Spinal cord (tissue), 10 donors: ENCODE measurements at places on chromosomes 4 and X.

DNA sequence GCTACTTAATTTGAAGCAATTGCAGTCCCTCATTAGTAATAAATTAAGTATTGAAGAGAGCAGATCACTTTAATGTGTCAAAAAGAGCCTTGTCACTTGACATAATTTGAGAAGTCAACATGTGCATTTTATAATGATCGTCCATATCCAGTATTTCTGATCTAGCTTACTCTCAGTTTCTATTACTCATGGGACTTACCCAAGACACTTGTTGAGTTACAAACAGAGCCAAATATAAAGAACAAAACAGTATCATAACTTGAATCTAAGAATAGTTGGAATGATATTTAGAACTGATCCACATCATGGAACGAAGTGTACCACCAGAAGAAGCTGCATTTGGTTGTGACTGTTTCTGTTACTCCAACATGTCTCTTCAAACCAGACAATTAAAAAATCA lies 54.7 kb downstream of the SLITRK4 start:
- H3K36me3 ChIP-seq = no peaks in the 10 kb centered on the region
- no peak for DNase-seq
- H3K4me1 ChIP-seq = no peaks in the 10 kb centered on the region

- H3K4me3 ChIP-seq = no peak overlapping the region
- no peaks in the 10 kb centered on the region for H3K36me3 ChIP-seq
- no peaks in the 10 kb centered on the region for H3K27me3 ChIP-seq
- H3K4me1 ChIP-seq = no peaks in the 10 kb centered on the region
- no peak overlapping the region for H3K27ac ChIP-seq
- no peak for DNase-seq
Measured at GRCh38 chr4:28469387-28469786, 1608.7 kb downstream of the STIM2 start.

DNA sequence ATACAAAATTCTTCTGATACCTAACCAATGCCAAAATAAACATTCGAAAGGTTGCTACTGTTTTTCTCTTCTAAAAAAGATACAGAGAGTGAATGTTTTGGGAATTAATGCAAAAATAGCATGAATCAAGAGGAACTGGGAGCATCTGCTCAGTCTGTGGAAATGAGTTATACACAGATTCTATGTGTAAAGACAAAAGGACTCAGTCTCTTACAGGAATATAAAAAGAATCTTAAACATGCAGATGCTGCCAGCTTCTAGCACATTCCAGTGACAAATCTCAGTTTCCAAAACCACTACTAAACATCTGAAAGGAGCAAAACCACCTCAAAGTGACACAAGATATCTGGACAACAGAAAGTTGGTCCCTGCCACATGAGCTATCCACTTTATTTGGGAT lies 55.0 kb downstream of the PAPSS1 start:
- DNase-seq = no peak
- no peaks in the 10 kb centered on the region for H3K36me3 ChIP-seq
- H3K4me1 ChIP-seq = no peaks in the 10 kb centered on the region
- no peak overlapping the region for H3K27ac ChIP-seq
- H3K27me3 ChIP-seq = no peaks in the 10 kb centered on the region

DNA sequence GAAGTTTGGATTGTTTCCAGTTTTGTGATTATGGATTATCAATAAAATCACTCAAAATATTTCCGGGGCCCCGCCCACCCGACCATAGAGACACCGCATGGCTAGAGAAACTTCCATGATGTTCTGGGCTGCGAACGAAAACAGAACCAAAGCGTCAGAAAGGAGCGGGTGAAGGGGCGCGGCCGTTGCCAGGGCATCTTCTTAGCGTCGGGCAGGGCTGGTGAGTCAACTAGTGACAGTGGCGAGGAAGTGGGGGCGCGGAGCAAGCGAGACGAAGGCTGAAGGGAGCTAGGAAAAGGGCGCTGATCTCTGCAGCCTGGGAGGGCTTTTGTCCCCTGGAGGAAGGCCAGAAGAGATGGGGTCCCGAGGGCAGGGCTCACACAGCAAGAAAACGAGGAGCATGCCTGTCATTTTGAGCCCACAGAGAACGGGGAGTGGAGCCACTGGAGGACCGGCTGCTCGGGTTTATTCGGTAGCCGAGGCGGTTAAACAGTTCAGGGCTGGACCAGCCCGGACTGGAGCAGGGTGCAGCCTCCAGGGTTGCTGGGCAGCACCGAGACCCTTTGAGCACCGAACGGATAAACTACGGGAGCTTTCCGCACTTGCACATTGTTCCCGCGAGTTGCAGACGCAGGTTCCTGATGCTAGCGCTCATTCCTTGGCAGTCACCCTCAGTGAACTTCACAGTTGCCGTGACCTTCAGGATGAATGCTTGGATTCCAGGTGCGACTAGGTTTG lies 298.1 kb upstream of the TRPC5 start:
- no peak overlapping the region for H3K27ac ChIP-seq
- H3K4me3 ChIP-seq = no peak overlapping the region
- H3K36me3 ChIP-seq = no peaks in the 10 kb centered on the region
- no peak for DNase-seq

DNA sequence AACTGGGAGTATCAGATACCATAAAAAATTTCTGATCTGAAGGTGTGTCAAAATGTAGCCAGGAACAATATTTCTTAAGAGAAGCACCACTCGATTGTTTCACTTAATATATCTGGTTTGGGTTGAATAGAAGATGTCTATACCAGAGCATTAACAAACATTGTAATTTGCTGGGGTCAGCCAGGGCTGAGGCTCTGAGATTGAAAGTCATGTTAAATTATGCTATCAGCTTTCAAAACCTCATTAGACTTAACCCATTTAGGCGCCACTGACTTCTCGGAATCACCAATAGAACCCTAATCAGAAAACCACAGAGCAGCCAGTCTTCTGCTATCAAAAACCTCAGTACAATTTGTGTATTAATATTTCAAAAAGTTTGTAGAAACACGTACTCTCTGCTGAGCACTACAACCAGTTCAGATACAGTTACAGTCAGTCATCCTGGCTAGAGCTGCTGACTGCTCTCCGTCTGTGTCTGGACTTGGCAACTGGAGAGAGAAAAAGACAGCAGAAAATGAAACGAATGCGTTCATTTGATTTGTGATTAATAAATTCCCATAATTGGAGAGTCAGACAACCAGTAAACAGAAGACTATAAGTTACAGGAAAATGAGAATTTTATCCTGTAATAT lies 848.6 kb upstream of the PABPC4L start:
- no peaks in the 10 kb centered on the region for H3K36me3 ChIP-seq
- DNase-seq = no peak
- no peaks in the 10 kb centered on the region for H3K4me1 ChIP-seq
- no peak overlapping the region for H3K4me3 ChIP-seq
- no peaks in the 10 kb centered on the region for H3K27me3 ChIP-seq
- no peak overlapping the region for H3K27ac ChIP-seq

DNA sequence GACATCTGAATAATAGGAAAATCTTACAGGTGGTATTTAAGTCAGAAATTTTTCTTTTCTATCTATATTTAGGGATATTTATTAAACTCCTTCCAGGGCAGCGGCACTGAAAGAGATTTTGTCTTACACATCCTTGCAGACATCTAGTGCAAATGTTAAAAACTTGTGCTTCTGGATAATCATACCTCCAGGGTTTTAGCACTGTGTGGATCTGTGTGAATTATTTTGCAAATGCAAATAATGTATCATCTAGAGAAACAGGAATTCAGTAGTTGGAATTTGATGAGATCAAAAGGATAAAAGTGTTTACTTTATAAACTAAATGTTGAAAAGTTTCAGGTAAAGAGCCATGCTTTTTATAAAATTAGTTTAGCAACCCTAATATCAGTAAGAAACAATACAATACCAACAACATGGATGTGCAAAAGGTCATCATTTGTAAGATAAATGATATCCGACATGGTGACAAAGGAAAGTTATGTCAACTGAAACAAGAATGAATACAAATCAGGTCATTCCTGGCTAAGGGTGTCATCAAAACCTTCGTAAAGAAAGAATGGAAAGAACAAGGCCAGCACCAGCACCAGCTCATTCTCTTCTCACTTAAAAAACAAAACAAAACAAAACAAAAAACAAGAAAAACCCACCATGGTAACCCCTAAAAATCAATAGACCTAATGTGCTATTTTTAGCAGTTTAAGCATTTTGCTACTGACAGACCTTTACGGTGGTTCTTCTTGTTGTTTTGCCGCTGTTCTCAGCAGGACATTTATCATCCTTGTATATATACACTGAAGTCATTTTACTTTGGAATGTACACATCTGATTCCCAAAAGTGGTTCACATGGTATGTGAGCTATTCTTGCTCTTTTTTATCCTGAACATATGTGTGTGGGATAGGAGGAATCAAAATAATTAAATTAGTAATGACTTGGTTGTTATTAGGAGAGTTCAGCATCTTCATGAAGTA lies 219.7 kb upstream of the NDST3 start:
- no peak for DNase-seq
- H3K4me3 ChIP-seq = no peak overlapping the region
- H3K27me3 ChIP-seq = no peaks in the 10 kb centered on the region
- H3K4me1 ChIP-seq = no peaks in the 10 kb centered on the region

DNA sequence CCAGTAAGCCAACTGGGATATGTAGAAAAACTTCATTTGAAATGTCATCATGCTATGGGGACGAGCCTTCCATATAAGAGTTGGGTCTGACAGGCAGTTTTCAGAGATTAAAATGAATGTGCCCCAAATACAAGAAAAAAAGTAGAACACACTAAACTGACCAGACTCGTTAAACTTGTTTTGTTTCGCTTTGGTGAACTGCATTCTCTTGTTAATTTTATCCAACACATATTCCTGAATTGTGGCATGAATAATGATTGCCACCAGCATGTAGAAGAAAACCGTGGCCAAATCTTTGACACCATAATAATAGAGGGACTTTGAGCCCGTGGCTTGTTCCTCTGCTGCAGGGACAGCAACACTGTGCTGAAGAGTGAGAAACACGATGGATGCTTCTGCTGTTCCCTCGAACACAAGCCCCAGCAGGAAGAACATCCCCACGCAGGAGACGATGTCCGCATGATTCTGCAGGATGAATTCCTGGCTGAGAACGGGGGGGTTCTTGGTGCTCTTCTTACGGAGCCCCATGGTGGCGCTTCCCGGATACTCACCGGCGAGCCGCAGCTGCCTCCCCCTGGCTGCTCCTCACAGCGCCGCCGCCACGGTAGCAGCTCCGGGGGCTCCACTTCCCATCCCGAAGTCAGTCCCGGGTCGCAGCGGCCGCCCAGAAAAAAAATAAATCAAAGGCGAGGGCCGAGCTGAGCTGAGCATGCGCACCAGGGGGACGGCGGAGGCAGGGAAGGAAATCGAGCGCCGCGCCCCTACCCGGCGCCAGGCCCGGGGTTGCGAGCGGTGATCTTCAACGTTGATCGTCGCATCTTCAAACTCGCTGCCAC lies at the start of gene TRAM1L1:
Gene TRAM1L1, minus strand, starts transcription at position 711 of the 836 bp plus-strand sequence. Its CDS starts 183 bp downstream, at position 528.
- H3K4me3 ChIP-seq = peak within 1 kb of the TSS; percentile 83
- peak within 1 kb of the TSS; percentile 87 for H3K27ac ChIP-seq
- no peaks in the 10 kb centered on the region for H3K36me3 ChIP-seq
- no peaks in the 10 kb centered on the region for H3K4me1 ChIP-seq
- no peaks in the 10 kb centered on the region for H3K27me3 ChIP-seq

DNA sequence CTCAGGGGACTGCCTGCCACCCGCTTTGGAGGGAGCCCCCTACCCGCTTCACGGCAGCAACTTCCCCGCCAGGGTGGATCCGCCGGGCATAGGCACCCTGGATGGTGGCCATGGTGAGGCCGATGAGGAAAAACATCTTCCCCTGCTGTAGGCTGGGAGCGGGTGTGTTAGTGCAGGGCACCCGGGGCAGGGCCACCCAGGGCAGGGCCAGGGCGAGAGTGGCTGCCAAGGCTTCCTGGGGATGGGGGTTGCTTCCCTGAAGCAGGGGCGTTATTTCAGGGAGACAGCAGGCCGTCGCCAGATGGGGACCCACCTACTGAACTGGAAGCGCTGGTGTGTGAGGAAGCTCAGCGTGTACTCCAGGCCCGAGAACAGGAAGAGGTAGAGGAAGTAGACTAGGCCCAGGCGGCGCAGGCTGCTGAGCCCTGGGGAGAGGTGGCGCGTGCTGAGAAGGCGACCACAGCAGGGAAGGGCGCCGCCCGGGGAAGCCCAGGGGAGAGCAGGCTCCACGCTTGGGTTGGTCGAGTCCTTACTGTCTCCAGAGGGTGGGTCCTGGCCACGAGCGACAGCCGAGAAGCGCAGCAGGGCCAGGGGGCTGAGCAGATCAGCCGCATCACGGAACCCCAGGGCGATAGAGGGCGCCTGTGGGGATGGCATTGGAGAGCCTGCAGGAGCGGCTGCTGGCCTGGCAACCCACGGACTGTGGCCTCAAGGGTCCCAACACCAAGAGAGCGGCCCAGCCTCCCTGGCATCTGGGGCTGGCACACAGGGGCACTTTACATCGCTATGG lies 31.5 kb downstream of the NOP14 start:
- H3K36me3 ChIP-seq = peaks cover 72% of the 10 kb centered on the region
- H3K4me1 ChIP-seq = peaks cover 44% of the 10 kb centered on the region
- DNase-seq = no peak
- H3K4me3 ChIP-seq = no peak overlapping the region
- H3K27ac ChIP-seq = no peak overlapping the region

GRCh38 chr4:1950369-1950768 lies 58.4 kb downstream of the NELFA start:
- peaks cover 62% of the 10 kb centered on the region for H3K36me3 ChIP-seq
- no peaks in the 10 kb centered on the region for H3K27me3 ChIP-seq
- DNase-seq = no peak
- no peak overlapping the region for H3K4me3 ChIP-seq

DNA sequence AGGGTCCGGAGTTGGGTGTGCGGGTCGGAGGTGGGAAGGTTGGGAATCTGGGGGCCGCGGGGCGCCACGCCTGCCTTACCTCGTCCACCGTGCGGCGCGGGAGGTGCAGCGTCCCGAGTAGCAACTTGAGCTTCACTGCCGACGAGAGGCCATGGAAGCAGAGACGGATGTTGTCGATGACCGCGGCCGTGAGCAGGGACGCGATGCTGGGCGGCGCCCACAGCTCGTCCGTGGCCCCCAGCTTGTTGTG lies 178 bp downstream of the NELFA start:
- H3K27ac ChIP-seq = peak overlapping the region; percentile 92
- no peak for DNase-seq
- peaks cover 16% of the 10 kb centered on the region for H3K36me3 ChIP-seq

DNA sequence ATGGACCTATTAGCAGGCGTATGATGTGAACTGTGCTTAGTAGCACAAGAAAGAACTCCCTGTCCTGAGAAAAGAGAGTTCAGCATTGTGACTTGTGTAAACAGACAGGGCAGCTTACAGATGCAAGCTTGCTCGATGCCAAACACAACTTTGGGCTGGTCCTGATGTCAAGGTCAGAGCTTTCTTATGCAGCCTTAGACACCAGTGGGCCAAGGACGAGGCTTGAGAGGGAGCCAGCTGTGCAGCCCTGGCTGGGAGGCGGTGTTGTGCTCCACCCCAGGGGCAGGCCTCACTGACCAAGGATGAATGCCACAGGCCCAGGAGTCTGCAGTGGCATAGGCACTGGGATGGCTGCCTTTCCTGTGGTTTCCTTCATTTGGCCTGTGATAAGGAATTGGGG lies 35.4 kb downstream of the JADE1 start:
- H3K36me3 ChIP-seq = peaks cover 44% of the 10 kb centered on the region
- DNase-seq = no peak
- H3K27ac ChIP-seq = no peak overlapping the region
- H3K27me3 ChIP-seq = no peaks in the 10 kb centered on the region
- H3K4me3 ChIP-seq = no peak overlapping the region

GRCh38 chrX:147960722-147961121 lies 20.4 kb upstream of the FMR1NB start:
- no peaks in the 10 kb centered on the region for H3K27me3 ChIP-seq
- no peaks in the 10 kb centered on the region for H3K4me1 ChIP-seq
- H3K27ac ChIP-seq = no peak overlapping the region
- DNase-seq = no peak
